ENCODE measurements at places on chromosomes 7 and 10.

DNA sequence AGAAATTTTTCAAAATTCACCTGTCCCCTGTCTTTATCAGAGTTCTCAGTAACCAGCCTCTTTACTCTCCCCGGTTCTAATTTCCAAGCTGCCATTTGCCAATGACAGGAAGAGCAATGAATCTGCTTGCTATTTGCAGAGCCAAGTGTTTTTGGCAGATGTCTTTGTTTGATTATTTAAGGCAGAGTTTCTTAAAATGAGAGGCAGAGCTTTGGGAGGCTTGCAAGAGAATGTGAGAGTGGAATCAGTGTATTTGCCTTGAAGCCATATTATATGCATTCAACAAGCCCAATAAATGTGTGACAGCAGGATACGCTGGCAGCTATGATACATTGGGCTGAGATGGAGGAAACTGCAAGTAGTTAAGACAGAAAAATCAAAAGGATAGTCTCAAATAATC lies 196.5 kb downstream of the PHF14 start:
- no peak for DNase-seq

DNA sequence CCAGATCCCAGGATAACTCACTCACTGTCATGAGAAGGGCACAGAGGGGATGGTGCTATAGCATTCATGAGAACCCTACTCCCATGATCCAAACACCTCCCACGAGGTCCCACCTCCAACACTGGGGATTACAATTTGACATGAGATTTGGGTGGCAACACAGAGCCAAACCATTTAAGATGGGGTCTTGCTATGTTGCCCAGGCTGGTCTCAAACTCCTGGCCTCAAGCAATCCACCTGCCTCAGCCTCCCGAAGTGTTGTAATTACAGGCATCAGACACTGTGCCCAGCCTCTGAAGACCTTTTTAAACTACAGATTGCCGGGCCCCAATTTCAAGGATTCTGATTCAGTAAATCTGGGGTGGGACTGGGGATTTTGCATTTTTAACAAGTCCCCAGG lies 98.5 kb downstream of the BAMBI start:
- DNase-seq = no peak

GRCh38 chr7:12896316-12896715 lies 208.9 kb downstream of the ARL4A start:
- DNase-seq = no peak

- no peak for DNase-seq
Measured at GRCh38 chr7:114102996-114103395, 184.2 kb upstream of the PPP1R3A start.

DNA sequence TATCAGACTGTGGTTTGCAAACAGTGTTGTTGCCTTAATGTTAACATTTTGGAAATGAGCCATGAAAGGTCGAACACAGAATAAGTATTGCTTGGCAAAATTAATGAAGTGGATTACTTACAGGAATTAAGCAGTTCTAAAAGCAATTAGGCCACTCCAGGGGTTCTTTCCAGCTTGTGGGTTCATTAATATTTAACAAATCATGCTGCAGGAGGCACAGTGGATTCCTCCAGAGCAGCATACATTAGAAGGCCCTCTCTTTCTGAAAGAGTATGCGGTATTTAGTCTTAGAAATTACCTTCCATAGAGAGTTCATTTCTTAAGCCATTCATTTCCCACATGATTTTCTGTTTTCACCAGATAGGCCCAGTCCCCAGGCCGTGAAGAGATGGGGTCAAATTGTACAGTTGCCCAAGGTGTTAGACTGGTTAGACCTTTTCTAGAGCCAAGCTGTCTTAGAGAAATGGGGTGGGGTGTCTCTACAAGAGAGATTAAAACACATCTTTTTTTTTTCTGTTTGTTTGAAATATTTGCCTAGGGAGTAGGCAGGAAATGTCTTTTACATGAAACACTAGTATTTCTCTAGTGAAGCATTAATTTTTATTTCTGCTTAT lies 40.0 kb upstream of the AGR3 start:
- no peak for DNase-seq

DNA sequence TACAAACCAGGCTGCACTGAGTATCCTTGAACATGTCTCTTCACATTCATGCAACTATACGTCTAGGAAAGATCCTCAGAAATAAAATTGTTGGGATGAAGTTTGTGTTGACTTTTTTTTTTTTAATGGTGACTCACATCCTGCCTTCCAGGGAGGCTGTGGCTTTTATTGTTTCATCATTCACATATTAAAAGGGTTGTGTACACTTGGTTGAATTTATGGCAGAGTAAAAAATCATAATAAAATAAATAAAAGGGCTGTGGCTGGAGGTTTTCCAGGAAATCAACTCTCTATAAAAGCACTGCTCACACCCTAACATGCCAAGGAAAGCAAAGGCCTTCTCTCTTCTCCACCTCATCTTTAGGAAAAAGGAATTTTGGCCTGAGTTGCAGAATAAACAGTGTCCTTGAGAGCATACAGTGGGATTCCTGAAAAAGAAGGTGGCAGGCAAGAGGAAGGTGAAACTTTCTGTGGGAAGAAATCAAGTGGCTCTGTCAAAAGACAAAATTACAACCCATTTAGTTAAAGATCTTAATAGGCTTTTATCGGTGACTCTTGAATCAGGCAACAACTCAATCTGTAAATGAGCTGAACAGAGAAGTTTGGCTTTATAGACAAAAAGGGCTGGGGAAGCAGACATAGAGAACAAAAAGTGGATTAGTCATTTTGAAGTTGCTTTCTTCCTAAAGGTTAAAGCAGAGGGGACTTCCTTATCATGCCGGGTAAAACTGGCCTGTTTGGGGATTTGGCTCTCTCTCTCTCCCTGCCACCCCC lies 41.6 kb upstream of the FHIP2A start:
- no peak for DNase-seq

- no peak for DNase-seq
Measured at GRCh38 chr10:92830478-92831389, 17.6 kb upstream of the EXOC6 start.

DNA sequence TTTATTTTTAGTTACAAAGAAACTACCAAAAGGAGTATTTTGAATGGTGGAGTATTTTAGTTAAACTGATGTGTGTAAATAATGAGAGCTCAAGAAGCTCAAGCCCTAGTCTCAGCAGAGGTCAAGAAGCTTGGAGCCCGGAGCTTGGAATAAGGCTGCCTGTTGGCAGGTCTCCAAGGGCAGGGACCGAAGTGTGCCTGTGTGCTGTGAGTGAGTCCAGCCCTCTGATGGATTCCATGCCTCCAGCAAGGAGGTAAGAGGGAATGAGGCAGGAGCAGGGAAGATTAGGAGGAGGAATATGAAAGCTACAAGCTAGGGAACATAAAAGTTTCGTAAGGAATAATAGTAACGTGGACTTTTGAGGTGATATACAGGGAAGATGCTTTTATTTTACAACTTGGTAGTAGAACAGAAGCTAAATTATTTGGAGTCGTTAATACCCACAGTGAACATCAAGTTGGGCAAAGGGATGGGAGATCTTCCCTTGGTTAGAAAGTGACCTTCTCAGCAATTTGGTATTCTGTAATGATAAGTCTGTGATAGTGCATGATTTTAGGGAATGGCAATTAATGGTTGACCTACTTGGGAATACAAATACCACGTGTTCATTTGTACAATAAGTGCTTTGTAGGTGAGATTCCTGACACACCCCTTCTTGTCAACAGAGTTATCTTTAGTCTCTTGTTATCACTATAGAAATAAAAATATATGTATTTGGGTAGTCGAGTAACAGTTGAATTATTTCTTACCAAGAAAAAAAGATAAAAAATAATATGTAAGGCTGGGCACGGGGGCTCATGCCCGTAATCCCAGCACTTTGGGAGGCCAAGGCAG lies 4.6 kb downstream of the SEC23IP start:
- no peak for DNase-seq

DNA sequence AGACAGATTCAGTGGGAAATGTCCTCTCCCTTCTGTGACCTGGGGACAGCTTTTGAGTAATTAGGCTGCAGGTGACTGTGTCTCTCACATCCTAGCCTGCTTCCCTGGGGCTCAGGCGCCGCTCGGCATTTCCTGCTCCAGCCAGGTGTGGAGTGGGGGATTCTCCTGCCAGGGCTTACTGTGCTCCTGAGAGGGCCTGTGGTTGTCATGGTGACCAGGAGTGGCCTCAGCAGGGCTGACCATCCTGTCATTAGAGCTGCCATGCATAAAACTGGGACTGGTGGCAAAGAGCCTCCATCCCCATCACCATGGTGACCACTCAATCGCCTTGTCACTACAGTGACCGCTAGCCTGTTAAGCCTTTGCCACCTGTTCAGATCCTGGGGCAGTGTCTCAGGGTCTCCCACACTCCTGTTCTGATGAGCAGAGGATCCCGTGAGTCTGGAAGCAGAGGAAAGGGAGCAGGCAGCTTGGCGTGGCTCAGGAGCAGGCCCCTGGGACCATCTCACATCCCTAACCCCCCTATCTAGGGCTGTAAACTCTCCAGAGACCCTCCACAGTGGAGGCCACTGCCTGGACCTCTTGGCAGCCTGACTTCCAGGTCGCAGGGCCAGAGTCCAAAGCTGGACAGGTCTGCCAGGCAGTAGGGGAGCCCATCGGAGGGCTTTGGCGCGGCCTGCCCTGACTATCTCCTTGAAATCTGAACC lies at the start of gene GCK:
Gene GCK, minus strand, starts transcription at position 154 of the 707 bp plus-strand sequence. CDS start 486 bp downstream, outside the sequence.
- no peak for DNase-seq

- DNase-seq = no peak
Measured at GRCh38 chr7:122803323-122803722, 82.9 kb downstream of the CADPS2 start.

- DNase-seq = no peak
Measured at GRCh38 chr10:5951721-5952407, 25.5 kb downstream of the IL15RA start.

DNA sequence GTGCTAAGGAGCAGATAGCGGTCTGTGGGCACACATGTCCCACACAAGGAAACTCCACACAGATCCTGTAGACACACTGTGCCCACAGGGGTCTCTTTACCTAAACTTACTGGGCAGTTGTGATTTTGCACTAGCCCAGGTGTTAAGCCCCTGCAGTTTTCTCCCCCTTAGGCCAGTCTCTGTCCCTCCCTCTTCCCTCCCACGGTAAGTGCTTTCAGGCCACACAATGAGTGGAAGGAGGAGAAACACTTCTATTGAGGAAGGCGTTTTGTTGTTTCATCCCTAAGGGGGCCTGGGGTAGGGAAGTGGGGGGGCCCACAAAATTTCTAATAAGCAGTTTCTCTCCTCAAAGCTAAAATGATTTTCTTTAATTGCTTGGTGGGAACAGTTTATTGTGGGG lies 51.4 kb downstream of the FBXW4 start:
- DNase-seq = no peak

DNA sequence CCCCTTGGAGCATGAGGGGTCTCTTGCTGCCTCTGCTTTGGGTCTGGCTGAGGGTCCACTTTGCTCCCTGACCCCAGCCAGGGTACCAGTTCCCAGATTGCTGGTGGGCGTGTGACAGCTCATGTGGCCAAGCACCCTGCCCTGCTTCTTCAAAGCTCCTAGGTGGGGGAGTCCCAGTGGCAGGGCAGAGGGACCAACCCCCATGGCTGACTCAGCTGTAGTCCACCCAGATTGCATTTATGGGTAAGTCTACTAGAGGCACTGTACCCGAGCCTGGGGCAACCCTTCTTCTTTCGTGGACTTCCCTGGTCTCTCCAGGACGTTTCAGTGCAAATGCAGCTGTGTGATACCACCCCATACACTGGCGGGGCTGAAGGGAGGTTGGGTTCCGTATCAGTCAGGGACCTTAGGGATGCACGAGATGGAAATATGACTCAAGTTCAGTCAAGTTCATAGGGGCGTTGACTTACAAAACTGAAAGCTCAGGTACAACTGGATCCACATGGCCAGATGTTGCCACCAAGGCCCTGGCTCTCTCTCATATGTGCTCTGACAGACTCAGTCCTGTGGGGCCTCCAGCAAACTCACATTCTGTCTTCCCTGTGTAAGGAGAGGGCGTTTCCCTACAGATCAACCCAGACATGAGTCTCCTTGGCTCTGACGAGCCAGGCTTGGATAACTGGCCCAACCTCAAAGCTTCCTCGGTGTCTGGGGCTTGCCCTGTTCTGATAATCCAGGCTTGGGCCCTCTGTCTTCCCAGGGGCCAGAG lies 13.6 kb downstream of the PTPRE start:
- no peak for DNase-seq

GRCh38 chr7:22569586-22570321 lies 69.8 kb upstream of the STEAP1B start:
- no peak for DNase-seq

DNA sequence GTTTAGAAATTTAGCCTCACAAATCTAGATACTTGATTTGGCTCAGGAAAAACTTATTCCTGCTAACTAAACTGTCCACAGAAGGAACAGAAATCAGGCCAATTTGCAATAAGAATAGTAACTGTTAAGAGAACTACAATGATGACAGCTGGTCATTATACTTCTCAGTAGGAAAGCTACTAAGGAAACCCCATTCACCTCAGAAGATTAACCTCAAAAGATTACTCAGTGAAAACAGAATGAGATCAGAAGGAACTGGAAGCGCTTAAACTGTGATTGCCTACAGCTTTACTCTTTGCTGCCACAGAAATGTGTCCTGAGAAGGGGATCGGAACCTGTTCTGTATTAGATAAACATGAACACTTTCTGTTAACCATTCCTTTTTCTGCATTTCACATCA lies 24.3 kb upstream of the DNAJB12 start:
- no peak for DNase-seq

GRCh38 chr7:114088470-114088940 lies 169.7 kb upstream of the PPP1R3A start:
- no peak for DNase-seq

- DNase-seq = no peak
Measured at GRCh38 chr7:16417906-16418305, 3.4 kb downstream of the CRPPA start.

DNA sequence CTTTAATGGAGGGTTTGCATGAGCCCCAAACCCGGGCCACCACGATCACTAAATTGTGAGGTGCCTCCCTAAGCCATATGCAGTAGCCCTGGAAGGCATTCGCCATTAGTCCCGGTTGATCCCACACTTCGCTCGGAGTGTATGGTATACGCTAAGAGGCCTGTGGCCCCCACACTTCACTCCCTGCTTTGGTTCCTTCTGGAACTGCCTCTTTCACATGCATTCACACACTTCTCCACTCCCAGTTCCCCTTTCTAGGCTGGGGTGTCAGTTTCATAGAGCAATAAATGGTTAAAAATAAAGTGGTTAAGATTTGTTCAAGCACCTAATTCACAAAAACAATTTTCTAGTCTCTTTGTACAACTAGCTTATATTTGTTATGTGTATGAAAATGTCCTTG lies 212.1 kb upstream of the KCND2 start:
- no peak for DNase-seq

DNA sequence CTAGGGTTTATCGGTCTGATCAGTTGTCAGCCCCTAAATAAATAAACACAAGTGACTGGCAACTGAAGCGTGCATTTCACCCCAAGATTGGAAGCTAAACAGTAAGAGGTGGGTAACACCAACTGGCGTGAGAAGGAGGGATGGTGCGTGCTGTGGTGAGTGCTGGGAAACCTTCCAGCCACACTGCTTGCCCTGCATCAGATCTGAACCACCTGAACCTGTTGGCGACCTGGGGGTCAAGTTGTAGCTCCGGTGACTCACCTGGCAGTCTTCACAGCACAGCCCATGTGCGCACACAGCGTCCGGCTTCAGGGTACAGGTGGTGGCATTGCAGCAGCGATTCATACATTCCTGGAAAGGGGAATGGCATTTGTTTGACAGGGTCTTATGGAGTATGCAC lies 170.1 kb downstream of the FANK1 start:
- DNase-seq = no peak

Data from activated T-helper 1 cell treated with anti-CD3 and anti-CD28 coated beads, Interleukin-2, amount 50 U/mL, for 16 hours (primary cell).